Gastroesophageal sphincter (tissue), 4 donors: ENCODE measurements at places on chromosomes 5 and 9. TPM values are rescaled to one million over a fixed set of nuclear protein-coding genes. Genes with fewer than 3 reads are reported as not detected.

DNA sequence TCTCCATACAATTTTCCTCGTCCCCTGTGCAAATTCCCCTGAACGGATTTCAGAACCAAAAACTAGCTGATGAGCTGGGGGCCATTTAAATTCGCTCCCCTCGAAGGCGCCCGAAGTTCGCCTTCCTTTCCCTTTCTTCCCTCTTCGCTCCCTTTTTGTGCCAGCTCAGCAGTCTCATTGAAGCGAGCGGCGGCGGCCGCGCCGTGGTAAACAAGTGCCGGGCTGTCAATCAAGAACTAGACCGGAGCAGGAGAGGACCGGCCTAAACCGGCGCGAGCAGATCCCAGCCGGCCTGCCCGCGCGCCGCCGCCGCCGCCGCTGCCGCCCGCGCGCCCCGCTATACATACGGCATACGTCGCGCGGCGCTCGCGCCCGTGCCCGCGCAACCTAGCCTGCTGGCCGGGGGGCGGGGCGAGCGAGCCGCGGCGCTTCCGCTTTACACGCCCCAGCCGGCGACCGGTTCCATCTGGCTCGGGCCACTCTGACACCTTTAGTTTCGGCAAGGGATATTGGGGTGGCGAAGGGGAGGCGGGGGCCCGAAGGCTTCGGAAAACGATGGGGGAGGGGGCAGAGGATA, 3.1 kb downstream of the ARRDC3 start:
- peak; percentile 73 for ATAC-seq

GRCh38 chr9:109411798-109412352, 86.2 kb downstream of the PTPN3 start:
- no peak for ATAC-seq

DNA sequence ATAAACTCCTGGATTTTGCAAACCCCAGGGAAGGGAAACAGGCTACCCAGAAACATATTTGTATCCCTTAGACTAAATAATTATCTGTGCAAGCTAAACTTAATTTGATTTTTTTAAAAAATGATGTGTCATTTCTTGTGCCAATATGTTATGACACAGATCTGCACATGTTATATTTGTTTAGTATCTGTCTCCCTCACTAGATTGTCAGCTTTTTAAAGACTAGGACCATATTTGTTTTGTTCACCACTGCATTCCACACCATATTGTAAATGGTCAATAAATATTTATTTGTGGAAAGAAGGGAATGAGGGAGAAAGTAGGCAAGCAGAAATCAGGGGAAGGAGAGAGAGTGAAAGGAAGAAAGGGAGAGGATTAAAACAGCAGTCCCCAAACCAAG, 143.3 kb upstream of the TNPO1 start:
- no peak for ATAC-seq

DNA sequence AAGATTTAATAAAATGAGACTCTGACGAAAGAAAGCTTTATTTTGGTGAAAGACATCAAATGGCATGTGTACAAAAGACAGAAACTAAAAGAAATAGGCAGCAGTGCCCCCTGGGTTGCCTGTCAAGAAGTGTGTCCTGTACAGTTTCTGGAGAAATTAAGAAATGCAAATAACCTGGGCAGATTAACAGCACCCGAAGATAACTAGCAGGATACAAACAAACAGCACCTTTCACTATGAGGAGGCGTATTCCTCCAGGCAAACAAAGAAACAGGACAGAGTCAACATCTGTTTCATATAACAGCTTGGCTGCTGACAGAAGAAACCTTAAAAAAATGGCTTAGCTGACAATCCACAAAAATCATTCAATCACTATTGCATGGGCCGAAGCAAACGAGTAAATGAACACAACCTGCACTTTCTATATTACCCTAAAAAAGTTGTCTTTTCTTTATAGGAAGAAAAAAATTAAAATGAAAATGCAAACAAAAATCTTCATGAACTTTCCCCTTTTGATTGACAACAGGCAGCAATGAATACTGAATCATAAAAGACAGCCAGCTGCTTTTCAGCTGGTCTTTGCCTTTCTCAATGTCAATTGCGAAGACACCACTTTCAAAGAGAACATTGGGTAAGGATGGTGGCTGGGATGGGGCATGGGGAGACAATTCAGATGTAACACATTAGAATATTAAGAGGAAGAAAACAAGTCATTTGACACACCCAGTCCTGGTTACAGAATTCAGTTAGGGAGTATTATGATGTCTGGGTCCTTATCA, 162.1 kb downstream of the ARL15 start:
- no peak for ATAC-seq

LCN15 gene
- total RNA-seq = not detected

HNRNPK gene
- total RNA-seq = 493 TPM
